GM18507 (cell line): ENCODE measurements at places on chromosomes 4 and X.

DNA sequence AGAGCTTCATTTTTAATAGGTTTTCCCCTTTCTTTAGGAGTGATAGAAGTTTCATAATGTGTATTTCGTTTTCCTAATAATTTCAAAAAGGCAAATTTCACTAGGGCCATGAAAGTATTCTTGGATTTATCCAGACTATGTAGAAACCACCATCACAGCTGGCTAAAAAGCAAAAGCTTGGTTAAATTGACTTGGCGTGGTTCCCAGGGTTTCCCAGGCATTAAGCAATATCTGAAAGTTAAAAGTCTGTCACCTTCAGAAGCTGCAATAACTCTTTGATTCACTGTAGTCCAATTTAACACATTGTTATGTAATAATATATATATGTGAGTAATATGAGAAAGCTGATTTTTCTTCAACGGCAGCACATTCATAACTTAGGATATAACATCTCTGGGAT lies 38.3 kb downstream of the NDNF start:
- no peak for DNase-seq

GRCh38 chr4:42638993-42639392 lies 17.9 kb downstream of the ATP8A1 start:
- DNase-seq = no peak

DNA sequence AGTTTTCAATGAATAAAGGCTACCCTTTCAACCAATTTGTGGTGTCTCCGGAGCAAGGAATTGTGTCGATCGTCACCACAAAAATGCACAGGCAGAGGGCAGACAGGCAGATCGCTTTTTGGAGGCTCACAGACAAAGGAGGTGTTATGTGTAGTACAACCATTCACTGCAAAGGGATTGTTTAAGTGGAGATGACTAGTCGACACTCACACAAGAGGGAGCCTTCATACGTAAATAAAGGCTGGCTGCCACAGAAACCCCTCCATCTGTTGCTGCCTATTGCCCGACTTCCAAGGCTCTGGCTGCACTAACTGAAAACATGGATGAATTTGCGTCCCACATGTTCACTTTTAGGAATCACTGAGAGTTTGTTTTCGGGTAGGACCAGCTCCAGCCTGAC lies 281.1 kb downstream of the NKX6-1 start:
- no peak for DNase-seq

DNA sequence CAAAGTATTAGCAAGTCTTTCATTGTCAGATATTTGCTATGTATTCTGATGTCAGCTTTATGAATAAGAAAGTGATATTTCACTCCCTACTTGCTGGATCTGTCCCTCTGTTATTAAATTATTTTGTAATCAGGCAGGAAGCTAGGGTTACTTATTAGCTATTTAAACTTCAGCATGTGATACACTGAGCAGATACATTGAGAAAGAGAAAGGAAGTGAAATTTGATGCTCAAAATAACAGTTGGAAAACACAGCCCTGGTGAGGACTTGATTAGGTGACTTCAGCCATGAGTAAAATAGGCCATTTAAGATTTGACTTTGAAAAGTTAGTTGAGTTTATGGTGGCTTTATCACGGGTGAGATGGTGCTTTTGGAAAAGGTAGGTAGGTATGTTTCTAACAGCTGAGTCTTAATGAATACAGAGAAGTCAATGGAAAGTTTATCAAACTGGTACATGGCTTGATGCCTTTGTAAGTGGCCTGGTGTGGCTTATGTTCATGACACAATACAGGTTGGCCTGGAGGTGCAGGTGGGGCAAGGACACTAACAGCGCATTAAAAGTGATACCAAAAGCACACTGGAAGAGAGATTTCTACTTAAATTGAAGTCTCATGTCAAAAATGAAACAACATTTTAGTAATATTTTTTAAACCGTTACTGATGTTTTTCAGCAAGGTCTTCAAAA lies 321.2 kb upstream of the SPOCK3 start:
- DNase-seq = no peak

- DNase-seq = no peak
Observed at GRCh38 chr4:78584863-78585547, 33.4 kb downstream of the ANXA3 start.

DNA sequence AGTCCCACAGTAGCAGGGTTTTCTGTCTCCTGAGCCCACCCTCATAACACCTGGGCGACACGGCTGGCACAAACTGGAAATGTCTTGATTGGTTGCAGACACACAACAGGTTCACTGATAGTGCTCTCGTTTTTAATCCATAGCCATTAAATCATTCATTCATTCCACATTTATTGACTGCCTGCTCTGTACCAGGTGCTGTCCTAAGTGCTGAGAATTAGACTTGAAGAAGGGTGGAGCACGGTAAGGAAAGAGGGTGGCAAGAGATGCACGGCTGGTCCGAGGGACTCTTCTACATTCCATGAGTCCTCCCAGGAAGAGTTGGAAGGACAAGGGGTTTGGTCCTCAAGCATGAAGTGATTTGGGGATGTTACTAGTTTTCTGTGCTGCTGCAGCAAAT lies 100.0 kb downstream of the RELL1 start:
- no peak for DNase-seq

DNA sequence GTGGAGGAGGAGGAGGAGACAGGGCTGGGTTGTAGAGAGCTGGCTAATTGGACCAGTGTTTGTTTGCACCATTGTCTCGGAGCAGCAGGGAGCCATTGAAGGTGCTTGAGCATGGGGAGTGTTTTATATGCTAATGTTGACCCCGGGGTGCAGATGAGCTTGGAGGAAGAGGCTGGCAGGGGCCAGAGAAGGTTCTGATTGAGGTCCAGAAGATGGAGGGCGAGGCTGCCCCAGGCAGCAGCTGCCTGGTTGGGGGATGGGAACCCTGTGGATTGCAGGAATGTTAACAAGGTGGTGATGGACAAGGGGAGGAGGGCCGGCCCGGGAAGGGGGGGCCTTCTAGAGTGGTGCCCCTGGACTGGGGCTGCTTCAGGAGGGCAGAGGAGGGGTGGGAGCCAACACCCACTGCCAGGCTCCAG lies 18.0 kb downstream of the DOK7 start:
- DNase-seq = no peak

GRCh38 chr4:123120473-123120872 lies 198.1 kb upstream of the NUDT6 start:
- DNase-seq = no peak

GRCh38 chr4:137576446-137576845 lies 44.2 kb upstream of the PCDH18 start:
- DNase-seq = no peak

DNA sequence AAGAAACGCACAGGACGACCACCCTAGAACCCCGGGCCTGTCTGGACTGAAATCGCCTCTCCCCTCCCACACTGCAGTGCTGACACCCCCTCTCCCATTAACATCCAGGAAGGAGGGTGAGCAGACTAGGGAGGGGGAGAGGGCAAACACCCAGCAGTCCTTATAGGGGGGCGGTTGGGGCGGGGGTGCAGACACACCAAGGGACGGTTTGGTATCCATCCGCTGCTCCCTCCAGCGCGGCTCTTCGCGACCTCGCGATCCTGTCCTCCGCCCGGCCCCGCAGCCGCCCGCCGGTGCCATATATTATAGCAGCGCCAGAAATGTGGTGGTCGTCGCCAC lies 411 bp upstream of the GPRASP1 start:
- no peak for DNase-seq

- no peak for DNase-seq
Observed at GRCh38 chr4:25030277-25031076, at the start of gene LGI2. Gene LGI2 (minus strand): TSS chr4:25030946. CDS start chr4:25030693, 253 bp downstream.

DNA sequence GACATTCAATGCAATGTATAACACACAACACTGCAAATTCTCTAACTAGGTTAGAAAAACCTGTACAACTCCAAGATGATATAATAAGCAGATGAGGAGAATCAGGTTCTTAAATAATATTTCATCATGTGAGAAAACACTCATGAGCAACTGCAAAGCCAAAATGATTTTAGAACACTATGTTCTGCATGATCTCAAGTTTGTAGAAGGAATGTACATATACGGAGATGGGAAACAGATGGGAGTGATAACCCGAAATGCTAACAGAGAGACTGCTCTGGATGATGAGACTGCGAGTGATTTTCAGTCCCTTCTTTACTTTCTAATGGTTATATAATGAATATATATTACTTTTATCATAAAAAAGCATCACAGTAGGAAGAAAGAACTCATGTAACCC lies 80.9 kb downstream of the PCYT1B start:
- no peak for DNase-seq

- no peak for DNase-seq
Observed at GRCh38 chr4:101956068-101956825, 165.7 kb downstream of the BANK1 start.

DNA sequence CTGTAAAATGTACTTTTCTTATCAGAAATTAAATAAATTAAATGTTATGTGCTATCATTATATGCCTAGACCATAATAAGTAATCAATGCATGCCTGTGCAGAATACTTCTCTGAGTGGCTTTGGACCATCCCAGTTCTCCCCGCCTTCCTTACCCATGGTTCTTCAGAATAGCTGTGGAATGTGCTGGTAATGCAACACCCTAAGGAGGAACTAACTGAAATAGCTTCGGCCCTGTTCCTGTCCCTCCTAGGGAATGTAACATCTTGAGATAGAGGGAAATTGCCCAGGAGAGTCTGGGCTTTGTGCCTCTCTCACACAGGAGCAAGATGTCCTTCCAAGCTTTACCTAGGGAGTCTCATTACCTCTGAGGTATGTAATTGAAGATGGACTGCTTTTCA lies 693.6 kb upstream of the HS3ST1 start:
- DNase-seq = no peak
